GM03348 (cell line): ENCODE measurements at places on chromosomes 4 and X.
A peak's percentile ranks its signal among the peaks of the same experiment; 100 is the strongest.

GRCh38 chr4:171376724-171377123, 436.5 kb upstream of the GALNTL6 start:
- no peak for DNase-seq

- peak; percentile 15 for DNase-seq
These were observed 56.7 kb upstream of the RASSF6 start for GRCh38 chr4:73676861-73677323.

DNA sequence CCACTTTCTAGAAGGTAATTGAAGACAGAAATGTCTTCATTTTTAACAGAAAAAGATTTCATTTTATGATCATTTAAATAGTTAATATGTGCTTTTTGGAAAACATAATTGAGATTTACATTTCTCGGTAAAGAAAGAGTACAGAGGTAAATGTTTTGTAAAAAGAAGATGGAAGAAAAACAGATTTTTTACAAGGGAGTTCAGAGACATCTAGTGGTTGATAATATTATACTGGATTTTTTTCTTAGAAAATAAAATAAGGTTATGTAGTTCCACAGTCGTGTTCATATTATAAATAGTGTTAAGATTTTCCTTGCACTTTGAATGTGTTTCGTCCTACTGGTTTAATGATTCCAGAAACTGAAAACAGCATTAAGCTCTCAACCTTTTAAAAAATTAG, 60.6 kb downstream of the SMARCA1 start:
- peak; percentile 4 for DNase-seq

- DNase-seq: peak; percentile 13
These were observed 180.0 kb downstream of the NKX6-1 start for GRCh38 chr4:84319124-84319523.

DNA sequence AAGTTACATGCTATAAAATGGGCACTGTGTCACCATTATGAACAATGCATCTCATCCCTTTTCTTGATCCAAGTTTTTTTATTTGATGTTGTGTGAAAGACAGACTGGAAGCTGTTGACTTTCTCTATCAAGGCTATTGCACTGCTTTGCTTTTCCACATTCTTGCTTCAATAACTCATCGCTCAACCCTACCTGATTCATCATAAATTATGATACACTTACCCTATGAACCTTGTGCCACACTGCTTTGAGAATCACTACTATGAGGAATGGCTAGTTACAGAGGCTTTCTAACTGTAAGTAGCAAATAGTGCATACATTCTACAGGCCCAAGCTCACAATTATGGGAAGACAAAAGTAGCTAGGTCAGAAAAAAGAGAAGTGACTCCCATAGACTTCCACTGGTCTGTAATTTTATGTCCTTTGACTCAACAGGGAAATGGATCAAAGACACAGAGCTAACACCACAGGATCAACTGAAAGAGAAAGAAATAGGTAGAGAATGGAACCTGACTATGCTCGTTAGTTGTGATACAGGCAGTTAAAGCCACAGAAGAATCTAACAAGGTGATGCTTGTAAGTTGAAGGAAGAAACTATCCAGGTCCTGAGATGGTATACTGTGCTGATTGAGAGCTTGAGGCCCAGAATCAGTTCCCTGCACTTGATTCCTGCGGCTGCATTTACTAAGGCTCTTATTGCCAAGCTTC, 163.5 kb downstream of the PPP3CA start:
- no peak for DNase-seq

GRCh38 chrX:108309144-108309543, 129.1 kb downstream of the COL4A6 start:
- no peak for DNase-seq

GRCh38 chr4:15294202-15294601, 133.6 kb upstream of the C1QTNF7 start:
- no peak for DNase-seq

- no peak for DNase-seq
These were observed 615.8 kb downstream of the TRAM1L1 start for GRCh38 chr4:116469582-116469981.

GRCh38 chrX:291411-291901, 10.3 kb downstream of the PLCXD1 start:
- no peak for DNase-seq

DNA sequence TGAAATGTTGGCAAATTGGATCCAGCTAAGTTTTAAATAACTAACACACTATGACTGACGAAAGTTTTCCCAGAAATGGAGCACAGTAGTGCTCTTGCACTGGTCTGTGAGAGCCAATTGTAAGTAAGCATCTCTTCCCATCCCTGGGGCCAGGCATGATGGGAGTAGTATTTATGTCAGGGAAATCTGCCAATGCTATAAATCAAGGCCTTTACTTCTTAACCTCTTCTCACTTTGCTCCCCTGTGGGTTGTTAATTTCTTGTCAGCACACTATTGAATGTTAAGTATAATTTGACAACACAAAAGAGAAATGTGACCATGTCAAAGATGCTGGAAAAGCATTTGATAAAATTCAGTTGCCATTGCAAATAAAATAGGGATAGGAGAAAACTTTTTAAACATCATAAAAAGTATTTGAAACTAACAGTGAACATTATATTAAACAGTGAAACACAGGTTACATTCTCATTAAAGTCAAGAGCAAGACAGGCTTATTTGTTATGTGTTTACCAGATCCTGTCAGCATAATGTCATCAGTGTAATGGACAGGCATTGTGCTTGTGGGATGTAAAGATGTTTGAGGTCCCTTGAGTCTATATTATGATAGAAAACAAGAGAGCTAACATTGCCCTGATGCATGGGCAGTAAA, 5.0 kb downstream of the F8A1 start:
- DNase-seq: no peak

DNA sequence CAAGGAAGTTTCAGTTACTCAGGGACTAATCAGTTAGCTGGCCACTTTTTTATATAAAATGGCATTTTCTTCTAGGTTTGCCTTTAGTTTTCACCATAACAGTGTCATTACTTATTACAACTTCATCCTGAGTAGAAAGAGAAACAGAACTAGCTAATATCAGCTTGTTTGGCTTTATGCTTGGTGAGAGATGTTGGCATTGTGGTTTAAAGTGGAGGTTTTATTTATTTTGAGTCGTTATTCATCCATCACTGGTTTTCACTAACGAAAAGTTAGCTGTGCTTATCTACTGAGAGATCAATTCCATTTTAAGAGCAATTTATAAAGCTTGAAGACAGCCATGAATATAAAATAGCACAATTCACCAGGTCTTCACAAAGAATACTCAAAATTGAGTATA, 714.5 kb downstream of the GRID2 start:
- no peak for DNase-seq

DNA sequence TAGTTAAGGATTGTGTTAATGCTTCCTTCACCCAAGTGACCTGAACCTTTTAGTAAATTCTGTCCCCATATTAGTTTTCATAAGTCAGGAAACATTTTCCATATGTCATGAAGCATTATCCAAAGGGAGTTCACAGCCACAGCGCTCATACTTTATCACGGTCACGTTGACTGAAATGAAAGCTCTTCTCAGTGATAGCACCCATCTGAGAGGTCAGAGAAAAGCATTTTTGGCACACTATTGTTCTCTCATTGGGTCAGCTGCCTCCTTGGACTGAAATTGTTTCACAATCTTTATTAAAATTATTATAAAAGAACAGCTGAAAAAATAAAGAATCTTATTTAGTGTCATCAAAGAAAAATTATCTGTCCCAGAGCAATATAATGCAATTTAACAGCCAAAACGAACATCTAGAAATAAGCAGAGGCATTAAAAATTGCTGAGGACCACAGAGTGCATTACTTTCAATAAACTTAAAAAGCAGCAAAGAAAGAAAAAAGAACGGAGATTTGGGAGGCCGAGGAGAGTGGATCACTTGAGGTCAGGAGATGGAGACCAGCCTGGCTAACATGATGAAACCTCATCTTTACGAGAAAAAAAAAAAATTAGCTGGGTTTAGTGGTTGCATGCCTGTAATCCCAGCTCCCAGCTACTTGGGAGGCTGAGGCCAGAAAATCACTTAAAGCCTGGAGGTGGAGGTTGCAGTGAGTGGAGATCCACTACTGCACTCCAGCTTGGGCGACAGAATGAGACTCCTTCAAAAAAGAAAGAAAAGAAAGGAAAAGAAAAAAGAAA, 680.8 kb upstream of the FAM241A start:
- DNase-seq: no peak

GRCh38 chrX:131393426-131393825, 104.3 kb upstream of the IGSF1 start:
- no peak for DNase-seq

GRCh38 chr4:99405433-99406115, 29.6 kb downstream of the ADH7 start:
- DNase-seq: peak; percentile 54

DNA sequence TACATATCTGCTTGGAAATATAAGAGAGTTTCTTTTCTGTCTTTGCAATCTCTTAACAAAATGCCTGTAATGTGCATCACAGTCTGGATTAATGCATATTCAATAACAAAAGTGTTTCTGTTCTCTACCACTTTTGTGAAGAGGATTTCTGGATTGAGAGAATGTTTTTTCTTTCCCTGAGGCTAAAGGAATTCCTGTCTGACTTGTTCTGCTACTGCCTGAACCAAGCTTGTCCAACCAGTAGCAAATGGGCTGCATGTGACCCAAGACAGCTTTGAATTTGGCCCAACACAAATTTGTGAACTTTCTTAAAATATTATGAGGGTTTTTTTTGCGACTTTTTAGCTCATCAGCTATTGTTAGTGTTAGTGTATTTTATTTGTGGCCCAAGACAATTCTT, 1133.9 kb downstream of the SH3BGRL start:
- no peak for DNase-seq

- no peak for DNase-seq
These were observed 42.3 kb upstream of the FAM156A start for GRCh38 chrX:53000447-53001135.

- DNase-seq: peak; percentile 69
These were observed 13.0 kb downstream of the EXOC1 start for GRCh38 chr4:55866290-55866907.

DNA sequence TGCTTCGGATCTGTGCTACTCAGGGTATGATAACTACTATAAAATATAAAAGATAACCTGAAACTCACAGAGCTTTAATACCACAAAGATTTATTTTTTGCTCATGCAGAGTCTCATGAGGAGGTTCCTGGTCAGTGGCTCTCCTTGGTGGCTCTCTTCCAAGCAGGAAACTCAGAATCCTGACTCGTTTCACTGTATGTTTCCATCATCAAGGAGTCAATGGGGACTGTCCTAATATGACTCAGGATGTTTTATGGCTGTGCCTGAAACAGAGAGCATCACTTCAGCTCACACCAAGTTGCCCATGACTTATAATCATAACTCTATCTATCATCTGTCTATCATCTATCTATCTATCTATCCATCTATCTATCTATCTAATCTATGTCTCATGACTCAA, 620.8 kb upstream of the NR3C2 start:
- no peak for DNase-seq

DNA sequence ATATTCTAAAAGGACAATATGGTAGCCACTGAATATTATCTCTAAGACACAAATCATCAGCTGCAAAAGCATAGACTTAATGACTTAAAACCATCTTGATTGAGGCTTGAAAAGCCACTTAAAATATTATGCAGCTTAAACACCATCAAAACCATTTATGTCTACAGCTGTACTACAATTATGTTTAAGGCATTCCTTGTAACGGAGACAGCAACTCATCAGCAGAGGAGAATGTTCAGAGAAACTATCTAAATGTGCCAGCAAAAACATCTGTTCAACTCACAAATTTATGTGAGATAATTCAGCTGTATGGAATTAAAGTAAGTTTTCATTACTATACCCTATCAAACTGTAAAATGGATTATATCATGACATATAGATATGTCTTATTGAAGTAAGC, 147.9 kb upstream of the CTSO start:
- DNase-seq: no peak

DNA sequence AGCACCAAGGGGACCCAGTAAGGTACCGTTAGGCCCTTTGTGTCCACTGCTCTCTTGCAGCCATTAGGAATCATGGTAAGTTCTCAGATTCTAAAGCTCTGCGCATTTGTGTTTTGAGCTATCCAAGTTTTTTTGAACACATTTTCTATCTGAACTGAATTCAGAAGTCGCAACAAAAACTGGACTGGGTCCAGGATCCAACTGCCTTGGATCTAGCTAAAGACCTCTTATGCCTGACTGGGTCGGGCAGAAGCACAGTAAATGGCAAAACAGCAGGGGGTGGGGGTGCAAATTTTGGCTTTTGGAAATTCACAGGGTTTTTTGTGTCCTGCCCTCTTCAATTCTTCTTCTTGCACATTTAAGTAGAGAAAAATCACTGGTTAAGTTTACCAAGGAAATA, 30.0 kb downstream of the RCHY1 start:
- no peak for DNase-seq

DNA sequence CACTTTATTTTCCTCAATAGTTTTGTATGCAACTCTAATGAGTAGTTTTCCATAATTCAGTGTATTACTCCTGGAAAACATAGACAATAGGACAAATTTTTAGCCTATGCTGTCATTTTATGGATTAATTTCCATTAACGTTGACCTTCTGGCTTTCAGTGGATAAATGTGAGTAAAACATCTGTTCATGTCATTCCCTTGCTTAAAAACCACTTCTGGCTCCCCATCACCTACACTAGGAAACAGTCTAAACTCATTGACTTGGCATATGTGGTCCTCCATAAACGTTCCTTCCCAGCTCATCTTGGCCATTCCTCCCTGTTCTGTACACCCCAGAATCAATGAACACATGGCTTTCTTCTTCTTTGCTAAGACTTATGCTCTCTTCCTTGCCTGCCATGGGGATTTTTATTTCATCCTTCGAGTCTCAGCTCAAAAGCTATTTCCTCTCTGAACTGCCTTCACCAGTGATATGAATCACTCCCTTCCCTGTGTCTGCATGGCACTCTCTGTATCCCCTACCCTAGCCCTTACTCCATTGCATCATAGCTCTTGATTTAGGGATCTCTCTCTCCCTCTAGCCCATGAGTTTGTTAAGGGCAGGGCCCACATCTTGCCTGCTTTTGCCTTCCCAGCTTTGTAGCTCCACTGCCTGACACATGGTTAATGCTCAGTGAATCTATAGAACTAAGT, 34.8 kb downstream of the DOCK11 start:
- DNase-seq: peak; percentile 49

DNA sequence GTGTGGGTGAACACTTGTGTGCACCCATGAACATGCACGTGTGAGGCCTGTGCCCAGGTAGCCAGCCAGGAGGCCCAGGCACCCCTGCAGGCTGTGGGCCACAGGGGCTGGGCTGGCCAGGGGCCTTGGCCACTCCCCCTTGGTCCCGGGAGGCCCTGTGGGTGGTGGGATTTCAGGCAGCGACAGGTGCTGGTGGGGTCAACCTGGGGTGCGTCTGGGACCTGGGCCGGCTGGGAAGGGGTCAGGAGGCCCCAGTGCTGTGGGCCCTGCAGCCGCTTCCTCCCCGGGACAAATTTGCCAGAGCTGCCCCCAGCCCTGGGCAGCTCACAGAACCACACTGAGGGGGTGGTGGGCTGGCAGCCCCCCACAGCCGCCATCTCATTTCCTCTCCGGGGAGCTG, 7.9 kb downstream of the FGFRL1 start:
- DNase-seq: no peak

DNA sequence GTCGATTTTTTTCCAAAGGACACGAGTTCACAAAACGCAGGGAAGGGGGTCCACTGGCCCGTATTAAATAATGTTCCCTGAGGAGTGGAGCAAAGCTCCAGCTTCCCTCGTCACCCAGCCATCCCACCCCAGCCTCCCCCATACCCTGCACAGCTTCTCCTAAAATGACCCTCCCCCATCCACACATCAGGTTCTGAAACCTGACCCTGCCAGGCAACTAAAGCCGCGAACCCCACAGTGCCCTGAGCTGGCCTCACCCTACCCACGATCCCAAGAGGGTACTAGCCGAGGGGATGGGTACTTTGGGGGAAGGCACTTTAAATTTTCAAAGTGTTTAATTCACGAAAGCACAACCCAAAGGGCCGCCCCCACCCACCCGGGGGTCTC, 634 bp downstream of the APOO start:
- no peak for DNase-seq

- no peak for DNase-seq
These were observed 146.0 kb upstream of the ZXDB start for GRCh38 chrX:57445832-57446231.
